Glomerular endothelial cell (primary cell): ENCODE measurements at places on chromosomes 1 and 21.

DNA sequence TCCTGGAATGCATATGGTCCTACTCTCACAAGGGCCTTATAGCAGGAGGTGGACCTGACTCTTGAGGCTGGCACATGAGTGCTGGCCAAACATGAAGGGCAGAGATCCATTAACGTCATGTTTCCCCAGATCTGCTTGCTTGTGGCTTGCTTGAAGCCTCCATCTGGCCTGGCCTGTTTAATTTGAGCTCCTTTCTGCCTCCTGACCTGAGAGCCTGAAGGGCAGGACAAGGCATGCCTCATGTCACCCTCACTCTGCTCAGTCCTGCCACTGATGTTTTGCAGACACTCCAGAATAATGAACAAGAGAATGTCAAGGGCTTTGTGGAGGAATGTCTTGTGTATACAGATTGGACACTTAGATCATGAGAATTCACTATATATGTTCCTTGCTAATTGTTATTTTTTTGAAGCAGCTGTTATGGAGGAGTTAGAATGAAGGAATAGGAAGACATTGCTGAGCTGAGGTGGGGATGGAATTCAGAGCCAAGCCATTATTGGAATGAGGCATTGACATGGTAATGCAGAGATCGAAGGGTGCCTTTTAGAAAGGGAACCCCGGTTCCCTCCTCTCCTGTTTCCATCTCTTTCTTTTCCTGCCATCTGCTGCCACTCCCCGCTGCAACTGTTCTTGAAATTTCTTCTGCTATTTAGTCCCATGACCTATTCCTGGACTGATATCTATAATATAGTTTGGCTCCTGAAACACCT is 457.0 kb upstream of the PROX1 start:
- DNase-seq, result no peak

DNA sequence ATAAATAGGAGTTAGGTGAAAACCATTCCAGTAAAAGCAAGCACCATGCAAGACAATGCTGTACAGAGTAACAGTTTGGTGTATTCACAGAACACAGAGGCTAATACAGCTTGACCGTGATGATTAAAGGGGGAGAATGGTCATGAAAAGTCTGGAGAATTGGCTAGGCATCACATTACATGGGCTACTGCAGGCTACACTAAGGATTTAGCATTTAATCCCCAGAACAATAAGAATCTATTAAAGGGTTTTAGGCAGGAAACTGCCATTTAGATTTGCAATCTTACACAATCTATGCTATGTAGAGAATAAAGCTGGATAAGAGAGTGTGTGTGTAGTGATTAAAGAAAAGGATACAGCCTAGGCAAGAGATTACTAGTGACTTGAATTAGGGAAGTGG is 30.6 kb downstream of the HFM1 start:
- no peak for DNase-seq

DNA sequence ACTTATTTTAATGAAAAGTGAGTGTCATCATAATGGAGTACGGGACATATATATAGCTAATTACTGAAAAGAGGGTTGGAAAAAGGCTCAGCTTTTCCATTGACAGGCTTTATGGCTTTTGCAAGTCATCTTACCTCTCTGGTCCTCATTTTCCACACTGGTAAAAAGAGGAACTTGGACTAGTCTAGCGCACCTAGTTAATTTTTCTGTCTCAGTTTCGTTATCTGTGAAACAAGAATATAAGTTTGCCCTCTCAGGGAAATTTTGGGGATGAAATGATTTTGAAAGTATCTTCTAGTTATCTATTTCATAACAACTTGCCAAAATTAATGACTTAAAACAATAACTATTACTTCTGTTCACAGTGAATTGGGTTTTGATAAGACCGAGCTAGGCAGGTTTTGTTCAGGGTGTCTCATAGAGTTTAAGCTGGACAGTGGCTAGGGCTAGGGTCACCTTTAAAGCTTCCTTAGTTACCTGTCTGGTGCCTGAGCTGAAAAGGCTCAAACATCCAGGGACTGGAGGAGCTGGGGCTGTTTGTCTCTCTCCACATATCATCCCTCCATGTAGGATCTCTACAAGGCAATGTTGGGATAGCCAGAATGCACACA is 91.7 kb downstream of the TYW3 start:
- DNase-seq, result no peak

GRCh38 chr1:207644166-207644851 is 624 bp upstream of the CR1L start:
- no peak for DNase-seq

DNA sequence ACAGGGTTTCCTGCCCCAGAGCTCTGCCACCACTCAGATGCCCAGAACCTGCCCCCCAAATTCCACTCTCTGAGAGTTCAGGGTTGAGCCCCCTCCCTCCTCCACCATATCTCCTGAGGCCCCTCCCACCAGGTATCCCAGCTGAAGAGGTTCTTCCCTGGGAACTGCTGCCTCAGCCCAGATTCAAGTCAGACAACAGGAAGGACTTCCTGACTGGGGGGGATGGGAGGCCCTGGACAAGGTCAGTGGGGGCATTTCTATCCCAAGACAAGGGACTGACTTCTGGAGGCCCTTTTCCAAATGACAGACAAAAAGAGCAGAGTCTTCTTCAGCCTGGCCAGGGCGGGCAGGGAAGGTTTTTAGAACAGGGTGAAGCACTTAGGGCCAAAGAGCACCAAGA is 24.1 kb upstream of the TENT5B start:
- DNase-seq, result no peak

DNA sequence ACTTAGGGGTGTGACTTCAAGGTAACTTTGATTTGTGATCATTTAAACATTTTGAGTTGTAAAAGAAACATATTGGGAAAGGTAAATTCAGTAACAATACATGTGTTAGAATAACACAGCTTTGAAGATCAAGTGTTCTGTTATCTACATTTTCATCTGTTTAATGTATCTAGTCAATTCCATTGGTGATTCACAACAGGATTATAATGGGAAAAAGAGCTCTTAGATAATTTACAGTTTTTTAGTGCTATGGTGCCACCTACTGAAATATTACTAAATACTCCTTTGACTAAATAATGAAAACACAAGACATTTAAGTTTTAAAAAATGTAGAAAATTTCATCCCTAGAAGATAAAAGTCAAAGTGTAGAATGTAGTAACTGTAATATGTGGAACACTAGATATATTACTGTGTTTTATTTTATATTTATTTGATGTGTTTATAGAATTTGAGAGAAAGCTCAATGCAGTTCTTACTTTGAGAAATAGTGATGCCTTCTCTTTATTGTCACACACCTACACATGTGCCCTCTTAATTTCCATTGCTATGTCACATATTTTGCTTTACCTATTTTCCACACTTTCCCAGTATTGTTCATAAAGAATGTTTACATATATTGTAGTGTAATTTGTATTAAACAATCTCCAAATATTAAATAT is 47.4 kb downstream of the PTPRC start:
- no peak for DNase-seq

DNA sequence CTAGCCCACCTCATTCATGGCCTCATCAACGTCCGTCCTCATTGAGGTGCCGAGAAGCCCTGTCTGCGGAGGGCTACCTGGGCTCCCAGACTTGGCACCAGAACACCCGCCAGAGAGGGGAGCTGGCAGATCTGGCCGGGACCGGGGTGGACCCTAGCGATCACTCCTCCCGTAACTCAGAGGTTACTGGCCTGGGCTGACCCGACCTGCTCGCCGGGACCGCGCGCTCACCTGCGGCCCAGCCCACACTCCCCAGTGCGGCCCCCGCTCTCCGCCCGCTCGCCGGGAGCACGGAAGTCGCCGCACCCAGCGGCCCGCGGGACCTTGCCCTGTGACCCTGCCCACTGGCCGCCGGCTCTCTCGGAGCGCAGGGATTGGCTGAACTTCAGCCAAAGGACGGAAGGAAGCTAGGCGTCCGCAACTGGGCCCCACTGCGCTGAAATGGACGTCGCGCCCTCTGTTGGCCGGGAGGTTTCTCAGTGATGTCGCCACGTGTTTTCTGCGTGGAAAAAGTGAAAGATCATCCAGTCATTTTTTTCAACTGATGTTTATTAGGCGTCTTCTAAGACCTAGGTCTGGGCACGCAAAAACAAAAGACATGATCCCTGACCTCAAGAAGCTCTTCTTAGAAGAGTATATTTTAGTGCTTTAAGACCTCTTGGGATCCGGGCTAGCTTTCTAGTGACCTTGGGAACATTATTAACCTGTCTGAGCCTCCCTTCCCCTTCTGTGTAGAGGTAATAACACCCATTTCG is at the start of gene SMIM12:
TSS of gene SMIM12 (minus strand) at position 304 of the 755 bp plus-strand sequence. CDS start 3,772 bp downstream, outside the sequence.
- DNase-seq, result no peak

GRCh38 chr1:53485478-53486394 is 26.5 kb downstream of the DMRTB1 start:
- DNase-seq, result peak; percentile 31

- DNase-seq, result no peak
Observed at GRCh38 chr1:163897412-163898155, 575.8 kb downstream of the NUF2 start.

DNA sequence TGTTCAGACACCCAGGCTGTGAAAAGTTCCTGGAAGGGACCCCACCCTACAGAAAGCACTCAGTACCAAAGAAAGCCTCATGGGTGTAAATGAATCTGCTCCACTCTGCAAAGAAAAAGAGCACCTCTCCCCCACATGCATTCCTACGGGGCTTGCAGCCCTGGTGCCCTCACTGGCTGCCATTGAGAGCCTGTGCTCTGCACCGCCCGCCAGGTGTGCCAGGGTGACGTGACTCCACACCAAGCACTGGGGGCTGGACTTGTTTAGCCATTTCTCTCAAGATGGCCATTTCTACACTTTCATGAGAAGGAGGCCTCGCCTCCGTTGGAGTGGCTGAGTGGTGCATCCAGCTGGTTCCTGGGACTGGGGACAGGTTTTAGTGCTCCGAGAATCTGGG is 380.5 kb upstream of the VAMP3 start:
- DNase-seq, result no peak

- no peak for DNase-seq
Observed at GRCh38 chr1:44810101-44810761, 1.9 kb downstream of the BTBD19 start.

GRCh38 chr1:165423136-165423535 is 21.8 kb downstream of the RXRG start:
- DNase-seq, result no peak
